ENCODE measurements at places on chromosomes 16 and 17.

DNA sequence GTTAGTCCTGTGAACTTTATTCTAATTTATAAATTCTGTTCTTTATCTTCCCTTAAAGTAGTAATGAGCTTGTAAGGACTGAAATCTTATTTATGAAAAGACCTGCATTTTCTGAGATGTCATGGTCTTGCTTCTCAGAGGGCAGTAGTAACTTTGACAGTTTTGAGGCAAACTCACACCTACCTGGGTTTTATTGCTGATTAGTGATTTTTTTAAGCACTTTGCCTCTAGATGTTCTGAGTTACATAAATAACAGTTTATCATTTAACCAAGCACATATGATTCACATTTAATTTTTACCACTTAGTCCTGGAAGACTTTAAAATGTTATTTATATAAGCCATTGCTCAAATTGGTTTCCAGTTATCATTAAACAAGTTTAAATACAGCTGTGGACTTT lies 10.7 kb downstream of the DUSP14 start:
- no peak for DNase-seq

- DNase-seq = no peak
Observed at GRCh38 chr17:78957128-78957527, 22.6 kb downstream of the LGALS3BP start.

DNA sequence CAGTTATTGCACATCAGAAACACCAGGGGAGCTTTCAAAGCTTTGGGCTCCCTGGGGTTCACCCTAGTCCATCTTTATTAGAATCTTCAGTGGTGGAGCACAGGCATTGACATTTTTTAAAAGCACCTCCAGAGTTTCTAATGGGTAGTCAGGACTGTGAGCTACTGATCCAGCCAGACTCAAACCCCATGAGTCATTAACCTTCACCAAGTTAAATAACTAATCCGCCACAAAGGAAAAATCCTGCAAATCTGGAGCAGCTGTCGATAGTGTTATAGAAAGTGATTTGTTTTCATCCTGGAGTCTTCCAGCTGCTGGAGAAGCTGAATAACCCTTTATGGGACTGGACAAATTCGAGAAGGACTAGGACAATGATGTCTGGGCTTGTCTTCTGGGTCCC lies 93.2 kb upstream of the PIRT start:
- DNase-seq = no peak

DNA sequence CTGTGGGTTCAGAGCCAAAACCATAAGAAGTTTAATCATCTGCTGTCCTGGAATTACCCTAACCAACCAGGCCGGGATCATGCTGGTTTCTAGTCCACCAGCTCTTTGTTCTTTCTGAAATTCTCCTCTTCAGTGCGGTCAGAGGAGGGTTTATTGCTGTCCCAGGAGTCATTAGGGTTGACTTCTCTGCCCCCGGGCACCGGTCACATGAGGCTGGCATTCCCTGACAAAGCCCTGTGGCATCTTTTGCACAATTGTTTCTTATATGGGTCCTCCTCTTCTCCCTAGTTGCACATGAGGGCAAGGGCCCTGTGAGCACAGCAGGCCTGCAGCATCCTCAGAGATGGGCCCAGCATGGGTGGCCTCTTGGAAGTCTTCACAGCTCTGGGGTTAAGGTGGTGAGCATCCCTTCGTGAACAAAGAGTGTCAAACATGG lies 243.9 kb downstream of the IRF8 start:
- DNase-seq = no peak

GRCh38 chr16:48525201-48526057 lies 84.6 kb downstream of the N4BP1 start:
- no peak for DNase-seq

GRCh38 chr17:69523244-69523861 lies 108.9 kb downstream of the MAP2K6 start:
- DNase-seq = no peak

DNA sequence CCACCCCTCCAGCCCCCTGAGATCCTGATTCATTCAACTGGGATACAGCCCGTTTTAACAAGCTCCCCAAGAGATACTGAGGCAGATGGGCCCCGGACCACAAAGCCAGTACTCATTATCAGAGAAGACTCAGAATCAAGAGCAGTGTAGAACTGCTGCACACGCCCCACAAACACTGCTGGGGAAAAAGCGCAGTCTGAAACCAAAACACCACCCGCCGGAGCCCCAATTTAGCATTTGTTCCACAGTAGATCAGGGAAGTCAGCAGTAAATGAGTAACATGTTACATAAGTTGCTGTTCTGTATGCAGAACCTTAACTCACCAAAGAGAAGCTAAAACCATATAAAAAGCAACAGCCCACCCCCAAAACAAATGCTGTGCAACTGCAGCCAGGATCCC lies 123.6 kb downstream of the CDYL2 start:
- DNase-seq = no peak

DNA sequence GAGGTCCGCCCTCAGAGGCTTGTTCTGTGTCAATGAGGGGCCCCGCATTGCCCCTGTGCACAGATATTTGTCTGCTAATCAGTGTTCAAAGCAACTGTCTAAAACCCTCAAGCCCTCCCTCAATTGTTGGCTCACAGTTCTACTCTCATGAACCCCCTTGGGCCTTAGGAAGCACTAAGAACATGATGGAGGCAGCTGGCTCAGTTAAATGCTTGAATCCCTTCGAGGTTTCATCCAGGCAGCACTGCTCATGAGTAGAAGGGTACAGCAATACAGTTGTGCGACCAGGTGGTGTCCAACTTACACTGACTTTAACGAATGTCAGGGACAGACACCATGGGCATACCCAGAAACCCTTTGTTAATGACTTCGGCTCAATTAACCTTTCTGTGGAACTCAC lies 89.2 kb upstream of the WSCD1 start:
- no peak for DNase-seq

DNA sequence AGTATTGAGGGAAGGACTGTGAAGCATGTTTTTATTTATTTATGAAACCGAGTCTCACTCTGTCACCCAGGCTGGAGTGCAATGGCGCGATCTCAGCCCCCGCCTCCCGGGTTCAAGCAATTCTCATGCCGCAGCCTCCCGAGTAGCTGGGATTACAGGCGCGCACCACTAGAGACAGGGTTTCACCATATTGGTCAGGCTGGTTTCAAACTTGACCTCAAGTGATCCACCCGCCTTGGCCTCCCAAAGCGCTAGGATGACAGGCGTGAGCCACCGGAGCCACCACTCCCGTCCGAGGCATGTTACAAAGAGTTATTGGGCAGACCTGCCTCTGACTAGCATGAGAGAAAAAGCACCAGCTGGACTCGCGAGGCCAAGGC lies 3.1 kb downstream of the MRPL12 start:
- DNase-seq = no peak

GRCh38 chr16:67149276-67150046 lies 1.3 kb downstream of the B3GNT9 start:
- DNase-seq = no peak

DNA sequence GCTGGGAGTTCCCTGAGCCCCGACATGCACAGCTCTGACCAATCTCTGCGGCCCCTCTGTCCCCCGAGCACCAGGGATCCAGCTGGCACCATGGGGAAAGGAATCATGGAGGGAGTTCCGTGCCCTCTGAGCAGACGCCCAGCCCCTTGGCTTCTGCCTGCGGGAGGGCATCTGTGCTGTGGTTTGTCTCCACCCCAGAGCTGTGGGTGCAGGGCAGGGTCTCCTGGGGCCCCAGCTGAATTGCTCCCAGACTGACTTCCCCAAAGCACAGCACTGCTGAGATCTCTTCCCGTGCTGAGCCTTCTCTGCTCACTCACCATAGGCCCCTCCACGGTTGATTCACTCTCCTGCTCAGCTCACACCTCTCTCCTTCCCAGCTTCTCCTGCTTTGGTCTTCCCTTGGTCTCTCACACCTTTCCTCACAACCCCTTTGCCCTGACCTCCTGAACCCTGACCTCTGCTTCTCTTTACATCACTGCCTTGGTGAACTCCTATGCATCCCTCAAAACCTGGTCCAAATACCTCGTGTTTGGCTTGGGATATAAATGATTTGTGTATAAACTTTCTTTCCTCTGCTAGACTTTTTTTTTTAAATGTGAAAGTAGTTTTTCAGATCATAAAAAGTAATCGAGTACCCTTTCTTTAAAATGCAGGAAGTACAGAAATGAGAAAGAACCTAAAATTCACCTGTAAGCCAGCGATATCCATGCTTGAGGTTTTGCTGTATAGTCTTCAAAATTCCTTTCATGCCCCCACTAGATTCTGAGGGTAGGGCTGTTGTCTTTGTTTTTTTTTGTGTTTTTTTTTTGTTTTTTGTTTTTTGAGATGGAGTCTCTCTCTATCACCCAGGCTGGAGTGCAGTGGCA lies 265.3 kb downstream of the SEC14L1 start:
- no peak for DNase-seq

- no peak for DNase-seq
Observed at GRCh38 chr16:75916451-75916850, 190.2 kb upstream of the CPHXL start.

- no peak for DNase-seq
Observed at GRCh38 chr17:59107306-59107670, 608 bp upstream of the TRIM37 start.

- DNase-seq = no peak
Observed at GRCh38 chr17:80957461-80957941, 34.1 kb upstream of the CHMP6 start.

GRCh38 chr17:42686520-42687128 lies 4.3 kb downstream of the CNTNAP1 start:
- DNase-seq = no peak

- DNase-seq = no peak
Observed at GRCh38 chr17:77560381-77560780, 398.1 kb upstream of the TNRC6C start.

DNA sequence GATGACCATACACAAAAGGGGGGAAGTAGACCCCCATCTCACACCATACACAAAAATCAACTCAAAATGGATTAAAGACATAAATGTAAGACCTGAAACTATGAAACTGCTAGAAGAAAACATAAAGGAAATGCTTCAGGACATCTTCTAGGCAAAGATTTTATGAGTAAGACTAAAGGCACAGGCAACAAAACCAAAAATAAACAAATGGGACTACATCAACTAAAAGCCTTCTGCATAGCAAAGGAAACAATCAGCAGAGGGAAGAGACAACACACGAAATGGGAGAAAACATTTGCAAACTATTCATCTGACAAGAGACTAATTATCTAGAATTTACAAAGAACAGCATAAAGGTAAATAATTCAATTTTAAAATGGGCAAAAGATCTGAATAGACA lies 152.1 kb downstream of the AXIN2 start:
- DNase-seq = no peak

- no peak for DNase-seq
Observed at GRCh38 chr17:33202021-33202420, 91.1 kb downstream of the ASIC2 start.

GRCh38 chr16:23432176-23433128 lies 20.5 kb downstream of the COG7 start:
- DNase-seq = no peak

- peak; percentile 39 for DNase-seq
Observed at GRCh38 chr17:67377488-67378453, 690 bp downstream of the PITPNC1 start.

DNA sequence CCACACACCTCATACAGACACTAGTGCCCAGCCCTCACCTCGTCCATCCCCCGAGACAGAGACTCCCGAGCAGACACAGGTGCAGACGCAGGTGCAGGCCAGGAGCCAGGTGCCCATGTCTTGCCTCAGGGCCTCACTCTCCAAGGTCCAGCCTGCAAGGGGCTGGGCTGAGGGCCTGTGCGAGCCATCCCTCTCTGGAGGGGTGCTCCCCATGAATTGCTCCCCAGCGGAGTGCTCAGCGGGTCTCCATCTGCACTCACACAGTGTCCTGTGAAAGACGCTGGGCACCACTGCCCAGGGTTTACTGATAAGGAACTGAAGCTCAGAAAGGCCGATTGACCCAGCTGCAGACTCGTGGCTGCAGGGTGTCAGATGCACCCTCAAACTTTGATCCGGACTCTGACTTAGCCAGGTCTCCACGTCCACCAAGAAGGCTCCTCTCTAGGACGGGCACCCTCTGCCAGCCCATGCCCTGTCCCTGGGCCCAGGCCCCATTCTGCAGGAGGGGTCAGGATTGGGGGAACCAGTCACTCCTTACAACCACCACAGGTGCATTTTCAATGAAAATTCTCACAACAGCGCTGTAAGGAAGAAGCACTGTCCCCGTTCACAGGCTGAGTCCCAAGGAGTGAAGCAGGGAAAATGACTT lies 16.9 kb downstream of the POLR3K start:
- no peak for DNase-seq

- DNase-seq = no peak
Observed at GRCh38 chr17:63549289-63549945, 860 bp upstream of the DCAF7 start.

DNA sequence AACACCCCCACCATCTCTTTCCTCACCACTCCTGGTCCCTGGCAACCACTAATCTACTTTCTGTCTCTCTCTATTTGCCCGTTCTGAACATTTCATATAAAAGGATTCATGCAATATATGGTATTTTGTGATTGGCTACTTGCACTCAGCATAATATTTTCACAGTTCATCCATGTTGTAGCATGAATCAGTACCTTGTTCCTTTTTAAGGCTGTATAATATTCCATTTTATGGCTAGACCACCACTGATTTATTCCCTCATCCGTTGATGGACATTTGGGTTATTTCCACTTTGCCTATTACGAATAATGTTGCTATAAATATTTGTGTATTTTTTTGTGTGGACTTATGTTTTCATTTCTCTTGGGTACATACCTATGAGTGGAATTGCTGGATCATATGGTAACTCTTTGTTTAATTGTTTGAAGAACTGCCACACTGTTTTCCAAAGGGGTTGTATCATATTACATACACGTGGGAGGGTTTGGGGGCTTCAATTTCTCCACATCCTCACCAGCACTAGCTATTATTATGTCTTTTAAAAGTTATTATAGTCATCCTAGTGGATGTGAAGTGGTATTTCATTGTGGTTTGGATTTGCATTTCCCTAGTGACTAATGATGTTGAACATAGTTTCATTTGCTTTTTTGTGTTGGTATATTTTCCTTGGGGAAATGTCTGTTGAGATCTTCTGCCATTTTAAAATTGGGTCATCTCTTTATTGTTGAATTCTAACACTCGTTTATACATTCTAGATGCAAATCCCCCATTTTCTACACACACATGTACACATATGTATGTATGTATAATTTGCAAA lies 26.3 kb downstream of the SEC14L5 start:
- no peak for DNase-seq
